ENCODE measurements at places on chromosomes 3 and 15.

- peak; percentile 21 for DNase-seq
Measured at GRCh38 chr3:178562143-178562946, 26.1 kb downstream of the KCNMB2 start.

DNA sequence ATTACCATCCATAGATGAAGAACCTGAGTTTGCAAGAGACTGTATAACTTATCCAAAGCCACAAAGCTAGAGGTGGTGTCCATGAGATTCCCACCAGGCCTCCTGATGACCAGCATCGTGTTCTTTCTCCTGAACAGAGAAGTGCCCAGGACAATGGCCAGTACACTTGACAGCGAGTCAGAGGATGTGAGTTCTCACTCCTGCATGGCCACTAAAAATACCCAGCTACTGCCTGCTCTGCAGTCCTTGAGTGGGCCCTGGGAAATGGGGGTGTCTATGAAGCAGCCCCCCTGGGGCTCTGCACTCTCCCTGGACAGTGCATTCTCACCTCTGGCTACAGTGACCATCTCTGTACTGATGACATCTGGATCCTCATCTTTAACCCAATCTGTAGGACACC lies 201.2 kb downstream of the RPLP1 start:
- no peak for DNase-seq

GRCh38 chr3:77326586-77326985 lies 286.7 kb downstream of the ROBO2 start:
- DNase-seq: no peak

GRCh38 chr3:126049289-126050049 lies 34.5 kb downstream of the SLC41A3 start:
- DNase-seq: no peak

GRCh38 chr3:16290827-16291196 lies 25.8 kb downstream of the OXNAD1 start:
- DNase-seq: peak; percentile 19

GRCh38 chr3:14570864-14571263 lies 30.7 kb upstream of the GRIP2 start:
- DNase-seq: no peak

GRCh38 chr3:40186508-40186907 lies 123.0 kb upstream of the EIF1B start:
- DNase-seq: no peak

DNA sequence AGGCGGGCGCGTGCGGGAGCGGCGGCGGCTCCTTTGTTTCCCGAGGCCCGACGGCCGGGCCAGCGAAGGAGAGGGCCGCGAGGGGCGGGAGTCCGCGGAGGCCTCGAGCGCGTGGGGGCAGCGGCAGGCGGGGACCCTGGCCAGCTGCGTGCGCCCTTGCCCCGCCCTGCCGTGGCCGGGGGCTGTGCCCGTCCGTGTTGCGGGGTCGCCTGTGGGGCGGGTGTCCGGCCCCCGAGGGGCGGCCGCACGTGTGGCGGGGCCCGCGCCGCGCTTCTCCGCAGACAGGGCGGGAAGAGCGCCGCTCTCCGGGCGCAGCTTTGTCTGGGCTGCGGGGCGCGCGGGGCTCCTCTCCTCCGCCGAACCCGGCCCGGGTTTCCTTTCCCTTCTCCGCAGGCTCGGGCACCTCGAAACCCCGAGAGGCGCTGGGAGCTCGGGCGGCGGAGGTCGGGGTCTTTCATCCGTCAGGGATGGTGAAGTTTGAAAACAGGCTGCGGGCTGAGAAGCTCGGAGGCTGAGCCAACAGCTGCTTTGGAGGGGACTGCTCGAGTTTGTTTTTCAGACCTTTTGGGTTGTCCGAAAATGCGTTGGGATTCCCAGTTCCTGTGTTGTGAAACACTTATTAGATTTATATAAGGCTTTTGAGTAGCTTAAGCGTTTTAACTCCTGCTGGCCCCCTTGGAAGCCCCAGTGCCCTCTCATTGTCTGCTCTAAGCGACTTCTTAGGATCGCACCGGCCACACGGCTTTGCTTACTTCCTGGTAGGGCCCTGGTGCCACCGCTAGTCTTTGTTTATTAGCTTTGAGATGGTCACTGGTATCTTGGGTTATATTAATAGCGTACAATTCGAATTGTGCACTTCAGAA lies 817 bp downstream of the USP3 start:
- no peak for DNase-seq

- DNase-seq: no peak
Measured at GRCh38 chr3:20904671-20905070, 718.7 kb upstream of the SGO1 start.

Measured in fibroblast of skin of left quadriceps (primary cell).